ENCODE measurements at places on chromosomes 12 and 14. TPM values are rescaled to one million over a fixed set of nuclear protein-coding genes. Genes with fewer than 3 reads are reported as not detected.

LIN7A gene
- total RNA-seq, result 12.7 TPM

FOXG1 gene
- under 0.01 TPM for total RNA-seq

SETD1B gene
- total RNA-seq, result 1.7 TPM

TRIM9 gene
- total RNA-seq, result 0.18 TPM

RNASE7 gene
- total RNA-seq, result not detected

NAA25 gene
- 14.6 TPM for total RNA-seq

GLIPR1 gene
- 41.4 TPM for total RNA-seq

IL31 gene
- not detected for total RNA-seq

HECTD1 gene
- total RNA-seq, result 290 TPM

LRRC9 gene
- total RNA-seq, result not detected

LYZ gene
- 0.09 TPM for total RNA-seq

MFAP5 gene
- total RNA-seq, result 20.3 TPM

KRT77 gene
- total RNA-seq, result not detected

NUAK1 gene
- total RNA-seq, result 25.8 TPM

TAS2R8 gene
- total RNA-seq, result not detected

SLC24A4 gene
- total RNA-seq, result not detected

KLRC4 gene
- total RNA-seq, result not detected

MIP gene
- total RNA-seq, result not detected

SLC4A8 gene
- 0.28 TPM for total RNA-seq

TSPAN11 gene
- total RNA-seq, result 0.18 TPM

Data from smooth muscle cell of bladder (primary cell).